ENCODE measurements at places on chromosomes 12 and 14.
A peak's percentile ranks its signal among the peaks of the same experiment; 100 is the strongest.

DNA sequence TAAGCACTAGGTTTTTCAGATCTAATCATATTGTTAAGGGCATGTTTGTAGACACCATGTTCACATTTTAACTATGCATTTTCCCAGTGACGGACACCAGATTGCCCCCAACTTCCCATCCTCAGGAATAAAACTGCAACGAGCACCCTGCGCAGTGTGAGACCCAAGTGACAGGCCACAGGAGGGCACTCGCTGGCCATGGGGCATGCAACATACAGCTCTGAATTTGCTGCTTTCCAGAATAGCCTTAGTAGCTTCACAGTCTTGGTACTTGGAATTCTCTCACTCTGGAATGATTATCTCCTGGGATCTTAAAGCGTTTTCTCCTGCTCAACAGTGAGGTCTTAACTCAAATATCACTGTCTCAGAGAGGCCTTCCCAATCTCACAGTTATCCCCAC, 972 bp upstream of the DDX47 start:
- peak; percentile 40 for DNase-seq

- DNase-seq: no peak
Observed at GRCh38 chr14:91964011-91964410, 16.5 kb upstream of the FBLN5 start.

- DNase-seq: no peak
Observed at GRCh38 chr14:55711175-55711811, 131.3 kb downstream of the KTN1 start.

DNA sequence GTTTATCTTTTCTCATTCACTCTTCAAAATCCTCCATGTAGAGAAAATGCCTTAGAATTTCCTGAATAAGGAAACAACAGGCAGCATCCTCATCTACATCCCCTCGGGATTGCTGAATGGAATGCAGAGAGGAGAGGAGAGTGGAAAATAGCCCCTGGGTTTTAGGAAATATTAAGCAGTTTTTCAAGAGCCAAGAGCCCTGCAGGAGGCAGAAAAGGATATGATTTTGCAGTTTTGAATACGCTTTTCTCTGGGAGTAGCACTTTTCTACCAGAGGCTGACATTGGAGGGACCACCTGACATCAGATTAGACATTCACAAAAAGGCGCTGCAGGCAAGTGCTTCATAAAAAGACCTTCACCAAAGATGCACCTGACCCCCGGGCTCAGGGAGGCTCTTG, 362.2 kb upstream of the SFSWAP start:
- no peak for DNase-seq

GRCh38 chr14:59347511-59347900, 117.7 kb downstream of the GPR135 start:
- DNase-seq: peak; percentile 52

- DNase-seq: no peak
Observed at GRCh38 chr12:93198086-93198485, 179.6 kb upstream of the NUDT4 start.

DNA sequence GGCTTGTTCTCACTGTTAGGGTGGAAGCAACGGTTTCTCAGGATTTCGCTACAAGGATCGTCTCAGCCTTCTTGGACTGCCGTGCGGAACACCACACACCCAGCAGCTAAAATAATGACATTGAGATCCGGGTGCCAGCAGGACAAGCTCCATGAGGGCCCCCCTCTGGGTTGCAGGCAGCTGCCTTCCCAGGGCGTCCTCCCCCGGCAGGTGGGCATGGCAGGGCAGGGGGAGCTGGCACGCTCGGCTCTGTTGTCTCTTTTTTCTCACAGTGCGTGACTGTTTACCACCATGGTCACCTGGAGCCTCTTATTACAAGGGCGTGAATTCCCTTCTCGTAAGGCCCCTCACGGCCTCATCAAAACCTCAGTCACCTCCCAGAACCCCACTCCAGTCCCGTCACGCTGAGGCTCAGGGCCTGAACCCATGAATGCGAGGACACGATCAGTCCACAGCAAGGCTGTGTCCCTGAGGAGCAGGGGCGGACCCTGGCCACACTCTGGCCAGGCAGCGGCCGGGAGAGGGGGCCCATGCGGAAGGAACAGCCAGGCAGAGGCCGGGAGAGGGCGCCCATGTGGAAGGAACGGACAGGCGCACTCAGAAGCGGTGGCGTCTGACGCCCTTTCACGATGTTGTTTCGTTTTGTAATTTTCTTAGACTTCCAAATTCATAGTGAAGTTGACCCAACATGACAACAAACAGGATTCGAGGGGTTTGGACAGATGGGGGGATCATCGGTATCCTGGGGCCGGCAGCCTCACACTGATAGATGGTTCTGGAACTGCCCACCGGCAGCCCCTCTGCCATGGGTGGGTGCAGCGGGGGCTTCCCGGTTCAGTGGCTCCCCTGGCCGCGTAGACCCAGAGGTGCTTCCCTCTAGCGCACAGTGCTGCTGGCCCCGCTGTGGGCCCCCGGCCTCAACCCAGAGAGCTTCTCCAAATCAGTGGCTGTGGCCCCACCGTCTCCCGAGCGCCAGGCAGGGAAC, 10.0 kb downstream of the LRCOL1 start:
- peak; percentile 78 for DNase-seq

GRCh38 chr14:88947646-88948598, 123.5 kb downstream of the TTC8 start:
- DNase-seq: no peak

GRCh38 chr12:131833896-131834641, 5.9 kb downstream of the MMP17 start:
- peak; percentile 61 for DNase-seq

DNA sequence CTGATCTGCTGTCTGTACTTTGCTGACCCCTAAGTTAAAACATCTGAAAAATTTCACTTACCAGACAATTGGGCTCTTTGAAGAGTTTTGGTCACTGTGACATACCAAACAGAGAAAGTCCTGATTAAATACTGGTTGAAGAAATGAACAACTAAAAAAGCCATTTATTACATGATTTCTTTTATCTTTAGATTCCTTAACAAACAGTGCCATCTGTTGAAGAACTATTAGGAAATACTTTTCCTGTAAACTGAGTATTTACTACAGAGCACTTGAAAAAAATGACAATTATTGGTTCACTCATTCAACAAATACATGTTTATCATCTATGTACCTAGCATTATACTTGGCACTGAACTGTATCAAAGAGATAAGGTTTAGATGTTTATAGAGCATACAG, 6.5 kb upstream of the WASHC4 start:
- DNase-seq: peak; percentile 34

DNA sequence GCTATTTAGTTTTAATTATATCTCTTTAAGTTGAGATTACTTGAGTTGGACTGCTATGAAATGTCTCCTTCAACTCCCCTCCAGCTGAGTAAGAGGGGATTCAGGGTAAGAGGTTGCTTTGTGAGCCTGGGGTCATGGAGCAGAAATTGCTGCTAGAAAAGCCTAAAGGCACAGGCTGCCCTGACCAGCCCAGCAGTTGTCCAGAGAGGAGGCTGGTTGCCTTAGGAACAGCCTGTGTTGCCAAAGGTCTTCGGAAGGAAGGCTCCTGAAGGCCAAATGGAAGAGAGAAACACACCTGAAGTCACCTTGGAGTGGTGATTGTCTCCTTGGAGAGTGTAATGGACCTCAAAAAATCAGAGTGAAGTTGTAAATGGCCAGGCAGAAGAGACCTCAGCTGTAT, 235.5 kb upstream of the PDE3A start:
- DNase-seq: no peak

DNA sequence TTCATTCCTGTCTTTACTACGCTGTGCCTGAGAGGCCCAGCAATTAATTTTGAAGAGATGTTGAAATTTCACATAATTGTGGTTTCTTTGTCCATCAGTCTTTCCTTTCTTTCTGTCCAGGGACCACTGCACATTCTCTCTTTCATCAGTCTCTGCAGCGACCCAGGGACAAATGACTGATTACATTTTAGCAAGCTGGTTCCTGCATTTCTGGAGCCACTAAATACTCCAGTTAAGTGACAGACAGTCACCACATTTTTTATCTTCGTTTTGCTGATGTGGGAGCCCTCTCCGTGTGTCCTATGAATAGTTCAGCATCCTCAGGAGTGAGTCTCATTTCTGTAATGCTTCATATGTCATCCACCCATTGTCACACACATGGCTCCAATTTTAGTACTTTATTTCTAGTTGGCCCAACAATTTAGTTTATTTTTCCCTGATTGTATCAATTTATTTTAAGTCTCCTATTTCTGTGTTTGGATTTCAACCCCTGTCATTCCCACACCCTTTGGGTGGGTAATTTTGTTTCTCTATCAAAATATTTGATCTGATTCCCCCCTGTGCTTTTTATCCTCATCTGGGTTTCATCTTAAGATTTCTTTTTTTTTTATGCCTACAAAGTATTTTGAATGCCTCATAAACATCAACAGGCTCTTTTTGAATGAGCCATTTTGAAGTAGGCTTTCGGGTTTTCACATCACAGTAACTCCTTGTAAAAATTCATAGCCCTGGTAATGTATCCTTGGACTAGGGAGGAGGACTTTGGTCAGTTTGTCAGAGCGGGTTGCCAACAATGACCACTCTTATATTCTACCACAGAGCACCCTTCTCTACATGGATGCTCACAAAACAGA, 1196.5 kb downstream of the GALC start:
- DNase-seq: no peak

- no peak for DNase-seq
Observed at GRCh38 chr12:64534672-64535199, 75.6 kb upstream of the RASSF3 start.

DNA sequence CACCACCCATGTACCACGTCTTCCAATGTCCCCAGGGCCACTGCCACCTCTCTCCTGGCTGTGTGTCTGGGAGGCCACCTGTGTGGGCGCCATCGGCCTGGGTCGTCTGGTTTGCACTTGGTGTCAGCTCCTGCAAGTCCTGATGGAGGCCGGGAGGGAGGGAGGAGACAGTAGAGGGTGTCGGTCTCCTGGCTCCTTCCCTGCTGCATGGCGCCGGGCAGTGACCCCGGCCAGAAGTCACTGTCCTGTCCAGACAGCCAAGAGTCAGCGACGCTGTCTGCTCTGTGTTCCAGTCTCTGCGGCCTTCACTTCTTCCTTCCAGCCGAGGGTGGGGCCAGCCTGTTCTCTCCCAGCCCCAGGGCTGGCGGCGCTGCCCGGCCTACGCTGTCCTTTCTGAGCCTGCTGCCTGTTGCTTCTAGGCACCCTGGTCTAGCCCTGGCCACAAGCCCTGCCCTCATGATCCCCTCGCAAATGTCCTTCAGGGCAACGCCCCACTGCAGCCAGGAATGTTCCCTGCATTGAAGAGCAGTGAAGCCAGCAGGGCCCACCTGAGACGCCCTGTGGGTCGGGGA, 13.0 kb upstream of the LBHD2 start:
- no peak for DNase-seq

DNA sequence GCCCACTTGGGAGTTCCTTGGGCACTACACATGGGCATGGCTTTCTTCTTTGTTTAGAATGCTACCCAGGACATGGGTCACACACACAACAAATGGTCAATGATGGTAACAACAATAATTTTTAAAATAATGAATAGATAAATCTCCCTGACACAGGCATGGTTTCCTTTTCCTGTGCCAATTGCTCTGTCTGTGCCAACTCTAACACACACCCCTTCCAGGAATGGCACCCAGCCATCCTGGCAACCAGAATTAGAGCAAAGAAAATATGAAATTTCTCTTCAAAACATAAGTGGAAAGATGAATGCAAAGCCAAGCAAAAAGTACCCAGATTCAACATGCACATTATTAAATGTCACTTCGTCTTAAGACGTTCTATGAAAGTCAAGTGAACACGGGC, 104.9 kb upstream of the SOX5 start:
- no peak for DNase-seq

- no peak for DNase-seq
Observed at GRCh38 chr12:106551410-106551809, 31.4 kb upstream of the RFX4 start.

DNA sequence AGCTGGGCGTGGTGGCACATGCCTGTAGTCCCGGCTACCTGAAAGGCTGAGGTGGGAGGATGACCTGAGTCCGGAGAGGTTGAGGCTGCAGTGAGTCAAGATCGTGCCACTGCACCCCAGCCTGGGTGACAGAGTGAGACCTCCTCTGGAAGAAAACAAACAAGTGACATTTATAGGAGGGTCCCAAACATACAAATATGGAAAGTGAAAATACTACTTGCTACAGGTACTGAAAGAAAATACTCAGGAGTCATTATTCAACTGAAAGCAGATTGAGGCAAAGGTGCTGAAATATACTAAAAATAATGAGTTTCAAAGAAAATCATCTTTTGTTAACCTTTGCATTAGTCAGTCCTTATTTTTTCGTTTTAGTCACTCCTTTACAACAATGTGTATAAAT, 53.5 kb downstream of the ETV6 start:
- no peak for DNase-seq

- DNase-seq: no peak
Observed at GRCh38 chr12:40473962-40474361, 218.3 kb upstream of the CNTN1 start.

DNA sequence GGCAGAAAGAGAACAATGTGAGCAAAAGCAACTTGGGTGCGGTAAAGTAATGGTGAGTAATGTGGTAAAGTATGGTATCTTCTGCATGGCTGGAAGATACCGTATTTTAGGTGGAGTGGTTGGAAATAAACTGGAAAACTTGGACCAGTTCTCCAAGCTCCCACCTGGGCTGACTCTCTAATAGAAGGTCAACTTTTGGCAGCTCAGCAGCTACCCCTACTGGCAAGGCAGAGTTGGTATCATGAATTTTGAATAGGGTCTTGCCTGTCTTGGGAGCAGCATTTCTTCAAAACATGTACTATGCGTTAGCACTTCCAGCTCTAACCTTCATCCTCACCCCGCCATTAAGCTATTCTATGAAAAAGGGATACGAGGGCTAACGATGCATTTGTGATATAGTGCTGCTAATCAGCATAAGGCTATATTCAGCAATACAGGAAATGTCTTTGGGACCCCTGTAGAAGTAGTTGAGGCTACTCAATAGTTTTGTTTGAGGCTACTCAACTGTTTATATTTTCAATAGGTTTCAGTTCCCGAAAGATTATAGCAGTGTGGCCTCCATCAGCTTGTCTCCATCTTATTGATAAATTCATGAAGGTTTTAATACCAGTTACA, 276.3 kb upstream of the FAR2 start:
- peak; percentile 92 for DNase-seq

DNA sequence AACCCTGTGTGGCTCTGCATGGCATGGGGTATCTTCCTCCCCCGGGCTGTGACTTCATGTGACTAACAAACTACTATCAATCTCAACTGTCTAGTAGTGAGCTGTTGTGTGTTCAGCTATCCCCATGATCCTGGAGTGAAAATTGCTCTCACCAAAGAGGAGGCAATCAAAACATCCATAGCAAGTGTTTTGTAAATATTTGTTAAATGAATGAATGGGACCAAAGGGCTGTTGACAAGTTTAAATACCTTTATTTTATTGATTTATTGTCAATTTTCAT, 138.1 kb upstream of the CPM start:
- DNase-seq: peak; percentile 7

GRCh38 chr12:77044721-77045120, 20.6 kb downstream of the E2F7 start:
- DNase-seq: no peak

GRCh38 chr12:32551058-32551457, 128.0 kb upstream of the DNM1L start:
- no peak for DNase-seq

Measured in SK-MEL-5 (cell line).